T-helper 17 cell (primary cell): ENCODE measurements at places on chromosomes 6 and 20. TPM values are rescaled to one million over a fixed set of nuclear protein-coding genes. Genes with fewer than 3 reads are reported as not detected.

The ULBP3 gene
- total RNA-seq = 1.6 TPM

- H3K27ac ChIP-seq = peak overlapping the region; percentile 32
- no peaks in the 10 kb centered on the region for H3K36me3 ChIP-seq
- peaks cover 4% of the 10 kb centered on the region for H3K4me1 ChIP-seq
- peaks cover 16% of the 10 kb centered on the region for H3K27me3 ChIP-seq
- H3K4me3 ChIP-seq = no peak overlapping the region
These were observed 58.6 kb downstream of the SNAI1 start for GRCh38 chr20:50041246-50041873.

- DNase-seq = no peak
- H3K27me3 ChIP-seq = peaks cover 5% of the 10 kb centered on the region
- no peak overlapping the region for H3K4me3 ChIP-seq
- no peaks in the 10 kb centered on the region for H3K36me3 ChIP-seq
- H3K4me1 ChIP-seq = peaks cover 2% of the 10 kb centered on the region
These were observed 403.3 kb downstream of the TAF4 start for GRCh38 chr20:61662226-61662967.

The BPIFB4 gene
- not detected for total RNA-seq

GRCh38 chr6:74250161-74250818 is 554.3 kb downstream of the CD109 start:
- no peaks in the 10 kb centered on the region for H3K27me3 ChIP-seq
- H3K27ac ChIP-seq = no peak overlapping the region
- H3K4me1 ChIP-seq = no peaks in the 10 kb centered on the region
- H3K4me3 ChIP-seq = no peak overlapping the region

The PI16 gene
- 28.5 TPM for total RNA-seq

DNA sequence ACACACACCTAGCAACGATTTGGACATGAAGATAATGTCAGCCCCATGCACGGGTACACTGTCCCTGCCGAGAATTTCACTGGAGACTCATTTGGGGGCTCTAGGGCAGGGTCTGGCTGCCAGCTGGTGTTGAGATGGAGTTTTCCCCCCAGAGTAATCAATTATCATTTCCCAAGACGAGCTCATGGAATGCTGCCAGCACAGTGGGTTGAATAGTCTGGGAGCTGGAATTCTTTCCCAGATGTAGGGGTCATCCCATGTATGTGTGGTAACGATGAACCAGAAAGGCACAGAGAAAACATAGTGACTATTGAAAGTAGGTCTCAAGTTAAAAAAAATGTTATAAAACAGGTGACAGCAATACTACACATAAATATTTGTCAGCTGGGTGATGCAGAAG is 579.9 kb downstream of the MAFB start:
- no peak overlapping the region for H3K4me3 ChIP-seq
- no peaks in the 10 kb centered on the region for H3K27me3 ChIP-seq
- H3K4me1 ChIP-seq = no peaks in the 10 kb centered on the region
- no peak for DNase-seq

GRCh38 chr20:2507875-2508630 is 662 bp downstream of the ZNF343 start:
- no peak for DNase-seq
- peak overlapping the region; percentile 98 for H3K27ac ChIP-seq
- H3K27me3 ChIP-seq = peaks cover 21% of the 10 kb centered on the region
- peaks cover 12% of the 10 kb centered on the region for H3K4me1 ChIP-seq
- peaks cover 3% of the 10 kb centered on the region for H3K36me3 ChIP-seq
- peak overlapping the region; percentile 100 for H3K4me3 ChIP-seq

- H3K4me1 ChIP-seq = no peaks in the 10 kb centered on the region
- peaks cover 46% of the 10 kb centered on the region for H3K27me3 ChIP-seq
- H3K4me3 ChIP-seq = no peak overlapping the region
- DNase-seq = no peak
These were observed 80.2 kb downstream of the GRM4 start for GRCh38 chr6:34065466-34066217.

The LINC00237 gene
- not detected for total RNA-seq

The TBXT gene
- not detected for total RNA-seq

The SAPCD1 gene
- total RNA-seq = 4.2 TPM

DNA sequence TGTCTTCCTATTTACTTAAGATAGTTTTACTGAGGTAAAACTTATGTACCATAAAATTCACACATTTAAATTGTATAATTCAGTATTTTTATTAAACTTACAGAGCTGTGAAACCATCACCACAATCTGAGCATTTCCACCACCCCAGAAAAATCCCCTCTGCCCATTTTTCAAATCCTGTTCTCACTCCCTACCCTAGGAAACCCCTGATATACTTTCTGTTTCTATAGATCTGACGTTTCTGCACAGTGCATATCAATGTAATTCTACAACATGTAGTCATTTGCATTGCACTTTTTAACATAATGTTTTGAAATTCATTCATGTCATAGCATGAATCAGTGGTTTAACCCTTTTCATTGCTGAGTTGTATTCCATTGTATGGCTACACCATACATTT is 96.7 kb upstream of the OPRM1 start:
- no peaks in the 10 kb centered on the region for H3K4me1 ChIP-seq
- no peak for DNase-seq
- H3K36me3 ChIP-seq = peaks cover 2% of the 10 kb centered on the region

DNA sequence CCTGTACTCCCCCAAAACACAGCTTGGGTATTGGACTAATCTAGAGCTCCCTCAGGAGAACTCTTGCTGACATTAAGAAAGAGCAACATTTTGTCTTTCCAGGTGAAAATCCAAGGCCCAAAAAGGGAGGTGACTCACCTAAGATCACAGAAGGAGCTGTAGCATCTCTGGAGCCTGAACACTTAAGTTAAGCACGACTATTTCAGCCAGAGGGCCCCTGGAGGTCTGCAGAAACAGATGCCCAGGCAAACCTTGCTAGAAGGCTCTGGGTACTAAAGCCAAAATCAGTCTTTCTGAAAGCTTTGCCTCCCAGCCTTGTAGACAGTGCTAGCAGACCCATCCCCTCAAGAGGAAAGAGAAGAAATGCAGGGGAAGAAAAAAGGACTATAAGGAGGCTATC is 8.8 kb downstream of the EDN1 start:
- H3K27ac ChIP-seq = no peak overlapping the region
- H3K4me3 ChIP-seq = no peak overlapping the region
- H3K4me1 ChIP-seq = no peaks in the 10 kb centered on the region
- peaks cover 38% of the 10 kb centered on the region for H3K27me3 ChIP-seq
- no peaks in the 10 kb centered on the region for H3K36me3 ChIP-seq

- no peak for DNase-seq
- H3K4me1 ChIP-seq = no peaks in the 10 kb centered on the region
- no peaks in the 10 kb centered on the region for H3K27me3 ChIP-seq
- H3K4me3 ChIP-seq = no peak overlapping the region
- no peak overlapping the region for H3K27ac ChIP-seq
- H3K36me3 ChIP-seq = no peaks in the 10 kb centered on the region
These were observed 69.1 kb downstream of the RNF217 start for GRCh38 chr6:125031385-125031784.

GRCh38 chr6:88166493-88167351 is 575 bp upstream of the CNR1 start:
- DNase-seq = no peak
- H3K36me3 ChIP-seq = peaks cover 4% of the 10 kb centered on the region

DNA sequence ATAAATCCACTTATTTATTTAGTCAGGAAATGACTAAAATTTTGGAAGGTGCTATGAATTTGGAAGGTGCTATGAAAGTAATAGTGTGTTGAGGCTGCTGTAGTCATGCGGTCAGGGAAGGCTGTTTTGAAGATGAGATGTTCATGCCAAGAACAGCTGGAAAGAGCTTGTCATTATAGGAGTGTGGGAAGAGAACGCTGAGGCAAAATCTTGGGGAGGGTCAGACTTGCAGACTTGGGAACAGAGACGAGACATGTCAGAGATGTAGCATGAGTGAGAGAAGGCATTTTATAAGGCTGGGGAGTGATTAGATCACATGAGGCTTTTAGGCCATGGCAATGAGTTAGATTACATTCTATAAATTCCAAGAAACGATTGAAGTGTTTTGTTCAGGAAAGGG is 124.0 kb upstream of the B3GAT2 start:
- no peak overlapping the region for H3K27ac ChIP-seq
- no peaks in the 10 kb centered on the region for H3K36me3 ChIP-seq
- H3K4me3 ChIP-seq = no peak overlapping the region

The AGER gene
- 22.2 TPM for total RNA-seq

GRCh38 chr6:25369036-25369432 is 89.9 kb downstream of the CARMIL1 start:
- H3K27me3 ChIP-seq = no peaks in the 10 kb centered on the region
- no peak overlapping the region for H3K4me3 ChIP-seq
- no peaks in the 10 kb centered on the region for H3K36me3 ChIP-seq
- H3K27ac ChIP-seq = no peak overlapping the region

DNA sequence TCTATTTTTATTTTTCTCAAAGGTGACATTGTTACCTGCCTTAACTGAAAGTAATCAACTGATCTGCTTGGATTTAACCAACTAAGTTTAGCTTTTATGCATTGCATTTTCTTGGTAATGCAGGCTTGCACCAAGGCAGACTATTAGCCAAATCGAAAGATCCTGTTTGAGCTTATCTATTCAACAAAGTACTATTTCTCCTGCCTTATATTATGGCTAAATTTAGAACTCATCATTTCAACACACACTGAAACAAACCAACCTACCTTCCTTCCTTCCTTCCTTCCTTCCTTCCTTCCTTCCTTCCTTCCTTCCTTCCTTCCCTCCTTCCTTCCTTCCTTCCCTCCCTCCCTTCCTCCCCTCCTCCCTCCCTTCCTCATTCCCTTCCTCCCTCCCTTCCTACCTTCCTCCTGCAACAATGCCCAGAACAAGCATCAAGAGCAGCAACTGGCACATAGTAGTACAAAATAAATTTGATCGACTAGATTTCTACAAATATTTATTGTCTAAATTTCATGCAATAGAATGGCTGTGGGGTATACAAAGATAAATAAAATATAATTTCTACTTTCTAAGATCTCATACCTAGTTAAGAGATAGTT is 17.0 kb upstream of the RNF182 start:
- no peak for DNase-seq
- H3K27me3 ChIP-seq = peaks cover 44% of the 10 kb centered on the region
- H3K4me1 ChIP-seq = peaks cover 13% of the 10 kb centered on the region
- H3K36me3 ChIP-seq = peaks cover 2% of the 10 kb centered on the region

DNA sequence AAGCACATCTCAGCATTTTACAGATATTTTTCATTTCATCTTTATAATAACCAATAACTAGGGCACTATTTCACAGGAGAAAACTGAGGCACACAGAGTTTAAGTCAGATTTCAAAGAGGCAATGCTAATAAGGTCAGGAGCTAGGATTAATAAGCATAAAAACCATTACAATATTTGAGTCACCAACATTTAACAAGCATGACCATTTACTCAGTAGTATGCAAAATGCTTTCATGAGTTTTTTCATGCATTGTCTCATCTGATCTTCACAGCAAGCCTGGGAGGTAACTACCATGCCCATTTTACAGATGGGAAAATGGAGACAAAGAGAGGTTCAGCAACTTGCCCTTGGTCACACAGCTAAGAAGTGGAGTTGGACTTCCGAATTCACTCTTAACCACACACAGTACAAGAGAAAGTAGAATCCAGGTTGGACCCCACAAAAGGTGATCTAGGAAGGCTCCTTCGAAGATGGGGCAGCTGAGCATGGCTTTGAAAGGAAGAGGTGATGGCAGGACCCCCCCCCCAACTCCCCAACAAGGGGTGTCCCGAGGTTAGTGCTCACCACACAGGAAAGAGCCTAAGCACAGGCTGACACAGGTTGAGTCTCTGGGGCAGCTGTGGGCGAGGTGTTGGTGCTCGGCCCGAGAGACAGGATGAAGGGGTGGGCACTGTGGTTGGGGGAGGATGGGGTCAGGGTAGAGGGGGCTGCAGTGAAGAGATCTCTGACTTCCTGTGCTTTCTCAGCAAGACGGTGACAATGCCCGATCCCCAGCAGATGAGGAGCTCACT is 108.8 kb downstream of the PREX1 start:
- H3K4me1 ChIP-seq = peaks cover 76% of the 10 kb centered on the region
- DNase-seq = no peak
- peak overlapping the region; percentile 47 for H3K4me3 ChIP-seq
- peaks cover 7% of the 10 kb centered on the region for H3K36me3 ChIP-seq
- H3K27ac ChIP-seq = peak overlapping the region; percentile 97
- H3K27me3 ChIP-seq = no peaks in the 10 kb centered on the region
